ENCODE measurements at places on chromosomes 6 and 20.

- DNase-seq = no peak
Observed at GRCh38 chr20:14299831-14300230, 37.6 kb downstream of the FLRT3 start.

GRCh38 chr6:30592287-30592686, 21.0 kb downstream of the ABCF1 start:
- DNase-seq = no peak

DNA sequence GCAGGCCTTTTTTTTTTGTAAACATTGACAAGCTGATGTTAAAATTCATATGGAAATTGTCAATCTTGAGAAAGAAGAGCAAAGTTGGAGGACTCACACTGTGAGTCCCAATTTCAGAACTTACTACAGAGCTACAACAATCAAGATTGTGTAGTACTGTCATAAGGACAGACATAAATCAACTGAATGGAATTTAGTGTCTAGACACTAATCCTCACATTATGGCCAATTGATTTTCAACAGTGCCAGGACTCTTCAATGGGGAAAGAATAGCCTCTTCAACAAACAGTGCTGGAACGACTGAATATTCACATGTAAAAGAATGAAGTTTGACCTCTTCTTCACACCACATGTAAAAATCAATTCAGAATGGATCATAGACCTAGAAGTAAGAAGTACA, 60.8 kb downstream of the TGM2 start:
- no peak for DNase-seq

GRCh38 chr6:168875811-168876576, 377.7 kb downstream of the THBS2 start:
- DNase-seq = no peak

DNA sequence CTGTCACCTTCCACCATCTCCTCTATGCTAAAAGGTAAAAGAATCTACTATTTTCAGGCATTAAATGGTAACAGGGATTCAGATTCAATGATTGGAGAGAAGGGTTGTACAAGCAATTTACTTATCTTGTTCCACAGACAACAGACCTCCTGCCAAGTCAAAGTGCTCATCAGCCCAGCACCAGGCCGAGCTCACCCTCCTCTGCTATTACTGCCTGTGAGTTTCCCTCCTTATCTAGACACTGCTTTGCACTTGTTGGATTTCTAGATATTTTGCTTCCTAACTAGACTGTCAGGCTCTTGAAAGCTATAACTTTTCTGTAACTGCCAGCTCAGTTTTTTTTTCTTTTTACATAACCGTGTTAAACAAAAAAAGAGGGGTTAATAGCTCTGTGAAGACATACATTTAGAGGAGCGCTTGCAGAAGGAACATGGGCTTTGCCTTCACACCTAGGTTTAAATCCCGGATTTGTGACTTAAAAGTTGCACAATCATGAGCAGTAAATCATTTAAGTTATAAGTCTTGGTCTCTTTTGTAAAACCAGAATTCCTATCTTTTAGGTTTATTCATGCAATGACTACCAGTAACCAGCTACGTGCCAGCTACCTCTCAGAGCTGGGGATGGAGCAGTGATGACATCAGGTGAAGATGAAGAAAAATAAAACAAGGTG, 1.1 kb upstream of the FAM162B start:
- DNase-seq = no peak

DNA sequence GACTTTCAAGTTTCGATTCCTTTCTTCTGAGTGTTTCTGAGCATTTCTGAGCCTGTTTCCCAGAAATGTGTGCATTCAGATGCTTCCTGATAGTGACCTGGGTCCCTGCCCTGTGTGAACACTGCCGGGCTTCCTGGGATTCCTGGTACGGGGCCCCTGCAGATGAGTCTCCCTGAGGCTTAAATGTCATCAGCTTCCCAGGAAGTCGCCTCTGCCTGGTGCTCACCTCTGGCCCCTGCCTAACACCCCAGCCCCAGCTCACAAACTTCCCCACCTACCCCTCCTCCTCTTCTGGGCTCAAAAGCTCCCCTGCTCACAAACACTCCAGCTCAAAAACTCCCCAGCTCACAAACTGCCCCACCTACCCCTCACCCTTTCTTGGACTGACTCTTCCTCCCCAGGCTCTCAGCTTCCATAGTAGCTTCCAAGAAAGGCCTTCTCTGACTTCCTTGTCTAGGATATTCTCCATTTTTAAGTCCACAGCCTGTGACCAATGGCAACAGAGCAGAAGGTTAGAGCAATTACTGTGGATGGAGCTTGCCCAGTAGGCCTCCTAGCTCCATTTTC, 42.0 kb downstream of the TGM2 start:
- DNase-seq = no peak

GRCh38 chr20:58585753-58586540, 65.1 kb upstream of the STX16 start:
- no peak for DNase-seq

DNA sequence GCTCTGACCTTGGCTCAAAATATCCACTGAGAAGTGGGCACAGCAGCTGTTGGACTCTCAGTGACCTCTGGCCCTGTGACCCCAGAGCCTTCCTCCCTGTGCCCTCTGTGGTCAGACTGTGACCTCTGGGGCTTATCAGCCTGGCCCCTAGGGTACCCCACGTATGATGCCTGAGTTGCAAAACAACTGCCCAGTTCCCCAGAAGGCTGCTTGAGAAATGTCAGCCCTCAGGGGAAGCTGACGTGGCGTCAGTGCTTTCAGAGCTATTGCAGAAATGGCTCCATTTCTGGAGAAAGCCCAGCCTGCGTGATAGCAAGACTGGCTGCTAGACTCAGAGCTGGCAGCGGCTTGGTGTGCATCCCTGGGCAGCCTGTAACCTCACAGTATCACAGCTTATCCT, 31.5 kb upstream of the TGM2 start:
- peak; percentile 51 for DNase-seq

DNA sequence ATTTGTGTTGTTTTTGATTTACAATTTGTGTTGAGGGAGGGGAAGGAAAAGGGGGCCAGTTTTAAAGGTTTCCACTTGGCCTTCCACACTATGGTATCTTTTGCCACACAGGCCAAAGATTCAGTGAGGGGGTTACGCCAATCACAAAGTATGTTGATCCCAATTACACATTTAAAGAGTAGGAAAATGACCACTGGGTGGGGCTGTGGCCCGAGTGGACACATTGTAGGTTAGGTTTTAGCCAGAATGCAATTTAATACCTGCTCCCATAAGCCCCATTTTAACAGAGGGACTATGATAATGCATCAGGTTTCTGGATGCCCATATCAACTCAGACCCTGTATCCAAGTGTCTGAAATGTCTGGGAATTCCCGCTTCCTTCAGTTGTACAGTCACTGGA, 15.6 kb downstream of the VGLL2 start:
- DNase-seq = no peak

DNA sequence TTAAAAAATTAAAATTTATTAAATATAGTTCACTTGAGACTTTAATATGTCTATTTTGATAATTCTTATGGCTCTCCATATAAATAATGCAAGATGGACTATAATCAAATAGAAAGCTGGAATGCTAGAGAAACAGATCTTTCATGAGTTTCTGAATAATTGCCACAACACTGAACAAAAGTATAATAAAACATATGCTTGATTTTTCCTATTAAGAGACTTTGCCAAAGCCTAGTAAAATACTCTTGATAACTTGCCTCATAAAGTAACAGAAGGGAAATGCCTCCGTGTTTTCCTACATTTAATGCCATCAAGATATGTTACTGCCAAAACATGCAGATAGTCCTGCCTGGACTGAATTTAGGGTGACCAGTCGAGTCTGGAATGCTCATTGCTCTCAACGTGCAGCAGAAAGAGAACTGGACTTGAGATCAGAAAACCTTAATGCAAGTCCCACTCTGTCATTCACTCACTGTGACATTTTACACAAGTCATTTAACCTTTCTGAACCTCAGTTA, 153.2 kb downstream of the AIG1 start:
- DNase-seq = no peak

DNA sequence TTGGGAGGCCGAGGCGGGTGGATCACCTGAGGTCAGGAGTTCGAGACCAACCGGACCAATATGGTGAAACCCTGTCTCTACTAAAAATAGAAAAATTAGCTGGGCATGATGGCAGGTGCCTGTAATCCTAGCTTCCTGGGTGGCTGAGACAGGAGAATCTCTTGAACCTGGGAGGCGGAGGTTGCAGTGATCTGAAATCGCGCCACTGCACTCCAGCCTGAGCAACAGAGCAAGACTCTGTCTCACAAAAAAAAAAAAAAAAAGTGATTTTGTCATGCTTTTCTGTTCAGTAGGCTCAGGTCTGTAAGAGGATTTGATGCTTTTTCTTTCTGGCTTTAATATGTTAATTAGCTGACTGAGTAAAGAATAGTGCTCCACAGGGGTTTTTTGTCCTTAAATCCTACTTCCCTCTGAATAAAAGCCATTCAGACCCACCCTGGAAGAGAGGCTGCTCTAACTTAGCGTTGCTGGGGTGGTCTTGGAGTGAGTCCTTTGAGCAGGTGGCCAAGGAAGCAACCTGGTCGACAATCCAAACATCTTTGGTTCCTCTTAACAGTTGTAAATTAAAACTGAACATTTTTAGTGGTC, 19.0 kb downstream of the MCM8 start:
- no peak for DNase-seq

DNA sequence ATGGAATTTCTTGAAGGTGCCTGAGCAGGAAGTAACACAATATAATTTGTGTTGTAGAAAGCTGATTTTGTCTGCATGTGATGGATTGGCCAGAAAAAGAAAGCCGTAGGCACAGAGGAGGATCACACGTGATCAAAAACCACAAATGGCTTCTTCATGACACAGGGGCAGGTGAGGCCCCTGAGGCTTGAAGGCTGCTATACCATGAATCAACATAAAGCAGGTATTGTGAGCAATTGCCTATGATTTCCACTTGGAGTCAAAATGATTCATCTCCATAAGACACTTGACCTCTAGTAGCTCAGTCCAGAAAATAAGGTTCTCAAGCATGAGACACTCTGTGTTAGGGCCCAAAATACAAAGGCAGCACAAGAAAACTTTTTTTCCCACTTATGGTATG, 42.4 kb upstream of the EYA4 start:
- no peak for DNase-seq

- DNase-seq = no peak
Observed at GRCh38 chr6:31143148-31143547, 4.3 kb upstream of the PSORS1C2 start.

DNA sequence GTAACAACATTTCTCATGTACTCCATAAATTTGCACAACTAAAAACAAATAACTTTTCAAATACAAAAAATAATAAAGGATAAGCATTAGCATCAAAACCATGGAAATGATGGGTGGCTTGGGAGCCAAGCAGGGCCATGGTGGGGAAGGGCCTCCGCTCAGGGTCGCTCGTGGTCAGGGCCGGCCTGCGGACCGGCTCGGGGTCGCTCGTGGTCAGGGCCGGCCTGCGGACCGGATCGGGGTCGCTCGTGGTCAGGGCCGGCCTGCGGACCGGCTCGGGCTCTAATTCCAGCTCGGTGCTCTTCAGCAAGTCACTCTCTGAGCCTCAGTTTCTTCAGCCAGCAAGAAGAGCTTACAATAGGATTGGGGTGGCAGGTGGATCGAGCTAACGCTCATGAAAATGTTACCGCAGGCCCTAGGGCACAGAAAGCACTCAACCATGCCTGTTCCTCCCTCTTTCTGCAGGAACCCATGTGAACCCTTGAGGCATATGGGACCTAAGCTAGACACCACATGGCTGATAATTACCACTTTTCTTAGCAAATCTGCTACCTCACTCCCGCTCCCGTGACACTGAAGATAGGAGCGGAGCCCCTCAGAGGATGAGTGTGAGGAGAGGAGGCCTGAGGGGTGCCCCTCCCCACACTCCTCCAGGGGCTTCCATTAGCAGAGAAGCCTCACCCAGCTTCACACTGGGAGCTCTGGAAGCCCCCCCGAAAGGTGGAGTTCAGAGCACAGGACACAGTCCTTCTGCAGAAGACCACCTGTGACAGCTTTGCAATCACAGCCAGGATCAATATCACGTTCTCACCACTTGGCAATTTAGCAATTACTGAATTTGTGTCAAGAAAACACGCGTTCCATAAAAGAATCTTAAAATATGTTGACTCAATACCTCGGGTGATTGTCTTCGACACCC, 103.0 kb downstream of the PSMB1 start:
- no peak for DNase-seq

DNA sequence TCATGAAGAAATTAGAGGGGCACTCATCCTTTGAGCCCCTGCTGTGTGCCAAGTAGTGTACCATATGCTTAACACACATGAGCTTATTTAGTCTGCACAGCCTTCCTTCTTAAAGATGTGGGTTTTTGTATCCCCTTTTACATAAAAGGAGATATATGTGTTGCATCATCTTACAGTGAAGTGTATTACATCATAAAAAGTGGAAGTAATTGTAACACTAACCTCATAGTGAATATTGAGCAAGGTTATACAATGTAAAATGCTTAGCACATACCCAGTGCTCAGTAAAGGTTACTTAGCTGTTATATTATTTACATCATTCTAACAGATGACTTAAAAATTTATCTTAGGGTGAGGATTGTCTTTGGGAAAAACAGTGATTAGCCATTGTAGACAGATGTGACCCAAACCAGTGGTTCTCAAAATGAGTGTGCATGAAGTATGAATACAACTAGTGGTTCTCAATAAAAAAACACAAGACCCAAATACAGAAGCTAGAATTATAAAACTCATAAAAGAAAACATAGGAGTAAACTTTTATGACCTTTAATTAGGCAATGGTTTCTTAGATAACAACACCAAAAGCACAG, 3.8 kb upstream of the PIGU start:
- DNase-seq = no peak

GRCh38 chr6:103191391-103192093, 1668.2 kb downstream of the HACE1 start:
- no peak for DNase-seq

GRCh38 chr6:136318676-136319075, 29.0 kb upstream of the BCLAF1 start:
- DNase-seq = no peak

DNA sequence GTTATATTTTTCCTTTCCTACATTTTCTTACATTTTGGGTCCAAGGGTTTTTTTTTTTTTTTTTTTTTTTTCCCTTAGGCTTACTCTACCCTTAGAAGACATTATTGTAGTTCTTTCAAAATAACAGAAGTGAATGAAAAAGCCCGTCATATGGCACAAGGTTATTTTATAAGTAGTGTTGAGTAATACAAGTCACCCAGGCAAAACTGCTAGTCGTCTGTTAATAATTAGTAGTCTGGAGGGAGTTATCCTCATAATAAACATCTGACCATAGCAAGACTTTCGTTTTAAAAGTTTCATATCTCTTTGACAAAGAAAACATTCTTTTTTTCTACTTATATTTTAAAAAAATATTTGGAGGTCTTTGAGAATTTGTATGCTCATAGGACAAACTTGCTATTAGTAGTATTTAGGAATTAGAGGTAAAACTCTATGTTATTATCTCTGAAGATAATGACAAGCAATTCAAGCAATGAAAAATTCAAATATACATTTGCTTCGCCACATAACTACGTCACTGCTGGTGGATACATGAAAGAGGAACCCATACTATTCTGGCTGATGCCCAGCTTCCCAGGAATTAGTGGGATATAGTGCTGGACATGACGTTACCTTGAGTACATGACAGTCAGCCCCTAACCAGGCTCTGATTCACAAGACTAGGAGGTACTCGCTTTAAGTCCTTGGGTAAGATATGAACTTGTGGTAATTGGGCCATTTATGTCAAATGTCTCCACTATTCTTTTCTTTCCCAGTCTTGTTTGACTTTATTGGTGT, 532.8 kb downstream of the GRIK2 start:
- no peak for DNase-seq

GRCh38 chr6:22980446-22980845, 411.1 kb downstream of the HDGFL1 start:
- DNase-seq = no peak
